ENCODE measurements at places on chromosomes 12 and 14.

- DNase-seq, result no peak
Measured at GRCh38 chr12:26648066-26648465, 184.9 kb downstream of the ITPR2 start.

DNA sequence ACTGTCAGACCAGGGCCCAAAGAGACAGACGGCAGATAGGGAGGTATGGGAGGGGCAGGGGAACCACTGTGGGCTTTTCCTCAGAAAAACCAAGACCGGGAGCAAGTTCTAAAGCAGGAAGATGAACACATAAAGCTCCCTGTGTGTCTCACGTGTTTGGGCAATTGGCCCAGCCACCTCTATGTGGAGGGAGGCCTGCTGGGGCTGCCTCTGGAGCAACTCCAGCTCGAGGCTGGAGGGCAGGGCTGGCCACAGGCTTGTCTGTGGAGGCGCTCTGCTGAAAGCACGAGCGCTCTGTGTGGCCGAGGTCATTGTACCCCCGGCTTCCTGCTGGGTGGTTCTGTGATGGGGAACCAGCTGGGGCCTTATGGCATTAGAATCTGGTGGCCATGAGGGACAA lies 36.4 kb downstream of the TRAFD1 start:
- DNase-seq, result no peak

DNA sequence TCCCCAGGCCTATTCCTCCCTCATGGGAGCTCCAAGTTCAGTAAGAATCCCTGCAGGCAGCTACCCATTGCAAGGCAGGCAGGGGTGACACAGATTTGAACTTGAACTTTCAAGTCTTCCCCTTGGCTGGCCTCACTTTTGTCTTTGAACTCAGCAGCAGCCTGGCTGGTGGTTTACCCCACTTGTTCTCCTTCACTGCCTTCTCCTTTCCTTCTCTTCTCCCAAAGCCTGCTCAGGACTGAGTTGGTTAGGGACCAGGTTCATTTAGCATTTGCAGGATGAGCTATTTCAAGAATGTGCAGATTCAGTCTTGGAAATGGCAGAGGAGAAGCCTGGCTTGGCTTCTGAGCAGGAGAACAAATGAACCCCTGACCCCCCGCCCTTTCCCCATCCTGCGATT lies 67.7 kb upstream of the TBX3 start:
- DNase-seq, result peak; percentile 26

- no peak for DNase-seq
Measured at GRCh38 chr14:77151918-77152588, 10.5 kb upstream of the ZDHHC22 start.

DNA sequence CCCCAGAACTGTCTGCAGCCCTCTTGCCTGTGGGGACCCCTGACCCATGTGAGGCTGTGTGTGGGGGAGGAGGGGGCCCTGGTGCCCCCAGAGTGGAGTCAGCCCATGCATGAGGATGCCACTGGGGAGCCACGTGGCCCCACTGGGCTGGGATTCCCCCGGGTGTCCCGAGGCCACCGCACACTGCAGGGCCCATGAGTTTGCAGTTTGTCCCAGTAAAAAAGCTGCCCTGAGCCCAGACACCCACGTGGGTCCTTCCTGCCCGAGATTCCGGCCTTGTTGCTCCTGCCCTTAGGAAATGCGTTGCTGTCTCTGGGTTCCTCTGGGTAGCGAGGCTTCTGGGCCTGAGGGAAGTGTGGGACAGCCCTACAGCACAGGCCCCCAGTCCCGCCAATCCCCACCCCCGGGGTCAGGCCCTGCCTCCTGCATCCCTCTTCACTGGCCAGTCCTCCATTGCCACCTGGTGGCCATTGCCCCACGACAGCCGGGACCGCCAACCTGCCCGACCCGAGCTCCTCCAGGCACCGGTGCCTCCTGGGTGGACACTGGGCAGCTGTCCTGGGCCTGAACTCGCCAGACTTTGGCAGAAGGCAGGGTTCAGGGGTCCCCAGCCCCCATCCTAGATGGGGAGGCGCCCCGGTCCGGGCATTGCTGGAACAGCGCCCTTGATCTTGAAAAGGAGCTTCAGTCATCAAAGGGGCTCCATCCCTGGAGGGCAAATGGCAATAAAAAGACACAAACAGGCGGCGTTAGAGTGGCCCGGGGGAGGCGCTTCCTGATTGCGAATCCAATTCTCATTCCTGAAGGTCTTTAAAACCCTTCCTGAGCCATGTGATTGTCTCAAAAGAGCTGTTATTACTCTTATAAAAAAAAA lies 15.6 kb upstream of the C14orf180 start:
- peak; percentile 95 for DNase-seq

GRCh38 chr12:16184681-16185080 lies 92.8 kb downstream of the SLC15A5 start:
- peak; percentile 15 for DNase-seq

DNA sequence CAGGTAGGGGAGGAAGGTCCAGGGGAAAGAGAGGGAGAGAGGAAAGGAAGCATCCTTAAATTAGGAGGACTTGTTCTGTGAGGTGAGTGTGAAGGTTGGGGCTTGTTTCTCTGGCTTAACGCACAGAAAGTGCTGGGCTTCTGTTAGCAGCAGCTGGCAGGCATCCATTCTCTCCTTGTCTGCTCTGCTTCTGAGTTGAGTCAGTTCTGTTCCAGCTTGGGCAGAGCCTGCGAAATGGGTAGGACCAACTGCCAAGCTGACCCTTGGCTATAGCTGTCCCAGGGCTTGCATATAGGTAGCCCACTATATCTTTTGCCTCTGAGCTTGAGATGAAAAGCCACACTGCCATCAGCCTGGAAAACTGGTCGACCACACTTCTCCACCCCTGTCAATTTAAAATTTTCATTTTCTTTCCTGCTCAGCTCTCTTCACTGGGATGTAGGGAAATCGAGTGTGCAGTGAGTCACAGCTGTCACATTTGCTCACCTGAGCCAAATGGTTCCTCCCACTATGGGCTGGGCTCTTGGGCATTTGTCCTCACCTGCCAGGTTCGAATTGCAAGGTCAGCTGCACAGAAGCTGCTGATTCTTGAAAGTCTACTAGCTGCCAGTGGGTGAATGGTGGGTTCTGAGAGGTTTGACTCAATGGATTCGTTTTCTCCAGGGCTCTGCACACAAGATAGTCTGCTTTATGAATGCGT lies 256.4 kb upstream of the PWP1 start:
- DNase-seq, result no peak

DNA sequence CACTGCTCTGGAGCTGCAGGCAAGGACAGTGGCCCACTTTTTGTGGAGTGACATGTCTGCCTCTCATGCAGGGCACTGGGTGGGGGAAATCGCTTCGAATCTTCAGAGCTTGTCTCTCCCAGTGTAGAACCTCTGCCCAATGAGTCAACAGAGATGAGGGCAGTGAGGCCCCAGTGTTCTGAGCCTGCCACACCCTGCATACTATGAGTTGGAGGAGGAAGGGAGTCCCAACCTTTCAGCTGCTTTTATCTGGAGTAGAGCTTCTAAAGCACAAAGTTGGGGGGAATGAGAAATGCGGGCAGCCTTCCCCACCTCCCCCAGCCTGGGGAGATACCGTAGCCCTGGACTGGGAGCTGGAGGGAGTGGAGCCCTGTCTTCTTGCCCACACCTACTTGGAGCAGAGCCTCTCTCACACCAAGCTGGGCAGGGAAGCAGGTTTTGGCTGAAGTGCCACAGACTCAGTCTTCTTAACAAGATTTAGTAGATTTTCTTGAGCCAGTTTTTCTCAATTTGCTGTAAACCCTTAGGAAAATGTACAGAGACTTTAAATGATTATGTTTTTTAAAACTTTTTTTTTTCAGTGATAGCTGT lies 159.1 kb downstream of the ADGRD1 start:
- no peak for DNase-seq

GRCh38 chr12:101368016-101368415 lies 39.6 kb downstream of the ARL1 start:
- DNase-seq, result no peak

- DNase-seq, result no peak
Measured at GRCh38 chr14:100144645-100144995, 14.8 kb downstream of the DEGS2 start.

- DNase-seq, result no peak
Measured at GRCh38 chr12:75978677-75979076, 52.9 kb downstream of the PHLDA1 start.
